ENCODE measurements at places on chromosomes 4 and X.
A peak's percentile ranks its signal among the peaks of the same experiment; 100 is the strongest.

GRCh38 chrX:135740681-135741149, 27.3 kb downstream of the CT45A1 start:
- peak; percentile 18 for DNase-seq

GRCh38 chrX:132270021-132270420, 50.8 kb upstream of the RAP2C start:
- DNase-seq = no peak

DNA sequence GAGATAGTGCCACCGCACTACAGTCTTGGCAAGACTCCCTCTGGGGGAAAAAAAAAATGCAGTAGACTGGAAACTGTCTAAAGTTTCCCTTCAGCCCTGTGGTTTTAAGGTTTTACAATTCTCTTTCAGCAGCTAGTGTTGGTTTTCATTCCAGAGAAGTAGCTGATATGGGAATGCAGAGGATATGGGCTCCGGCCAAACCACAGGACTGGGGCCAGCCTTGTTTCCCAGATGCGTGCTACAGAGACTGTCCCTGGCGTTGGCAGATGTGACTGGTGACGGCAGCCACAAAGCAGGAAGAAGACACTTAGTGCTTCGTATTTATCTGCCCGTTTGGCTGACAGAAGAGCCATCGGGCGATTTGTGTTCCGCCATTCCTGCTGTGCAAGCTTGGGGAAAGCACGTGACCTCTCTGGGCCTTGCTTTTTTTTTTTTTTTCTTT, 43.2 kb downstream of the ZBTB49 start:
- DNase-seq = no peak

- DNase-seq = no peak
Observed at GRCh38 chrX:108640817-108641216, 95.5 kb downstream of the IRS4 start.

GRCh38 chrX:7158468-7158990, 10.6 kb upstream of the PUDP start:
- no peak for DNase-seq

DNA sequence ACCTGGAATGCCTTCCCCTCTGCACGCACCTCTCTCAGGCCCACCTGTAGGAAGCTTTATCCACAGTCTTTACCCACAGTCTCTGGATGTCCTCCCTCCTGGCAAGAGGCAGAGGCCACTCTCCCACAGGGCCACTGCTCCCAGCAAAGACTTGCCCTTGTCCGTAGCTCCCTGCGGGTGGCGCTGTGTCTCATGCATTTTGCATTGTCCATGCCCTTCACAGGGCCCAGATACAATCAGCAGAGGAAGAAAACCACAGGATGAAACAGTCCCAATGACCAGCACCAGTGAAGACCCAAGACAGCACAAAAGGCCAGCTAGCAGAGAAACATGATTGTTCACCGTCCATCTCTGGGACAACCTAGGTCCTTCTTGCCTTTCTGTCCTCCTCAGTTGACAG, 2.1 kb upstream of the NSG1 start:
- DNase-seq = no peak

GRCh38 chr4:102345795-102346100, 466 bp upstream of the SLC39A8 start:
- no peak for DNase-seq

DNA sequence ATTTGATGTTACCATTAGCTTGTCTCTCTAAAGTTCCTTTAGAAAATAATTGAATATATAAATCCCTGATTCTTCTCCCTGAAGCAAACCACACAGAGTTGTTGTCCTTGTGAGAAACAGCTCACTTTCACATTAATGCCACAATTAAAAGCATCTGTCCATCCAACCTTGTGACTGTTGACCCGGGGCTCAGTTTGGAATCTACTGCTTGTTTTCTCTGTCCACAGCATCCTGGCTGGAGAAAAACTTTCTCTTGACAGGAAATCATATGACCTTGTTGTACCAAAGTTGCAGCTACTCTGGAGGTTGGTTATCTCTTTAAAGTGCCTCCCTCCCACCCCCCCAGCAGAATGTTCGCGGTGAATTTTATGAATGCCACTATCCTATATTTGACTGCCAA, 3.1 kb downstream of the PRKG2 start:
- no peak for DNase-seq

GRCh38 chr4:103018391-103019307, 856 bp downstream of the SLC9B1 start:
- no peak for DNase-seq

- no peak for DNase-seq
Observed at GRCh38 chrX:133273180-133273579, 55.0 kb upstream of the TFDP3 start.

DNA sequence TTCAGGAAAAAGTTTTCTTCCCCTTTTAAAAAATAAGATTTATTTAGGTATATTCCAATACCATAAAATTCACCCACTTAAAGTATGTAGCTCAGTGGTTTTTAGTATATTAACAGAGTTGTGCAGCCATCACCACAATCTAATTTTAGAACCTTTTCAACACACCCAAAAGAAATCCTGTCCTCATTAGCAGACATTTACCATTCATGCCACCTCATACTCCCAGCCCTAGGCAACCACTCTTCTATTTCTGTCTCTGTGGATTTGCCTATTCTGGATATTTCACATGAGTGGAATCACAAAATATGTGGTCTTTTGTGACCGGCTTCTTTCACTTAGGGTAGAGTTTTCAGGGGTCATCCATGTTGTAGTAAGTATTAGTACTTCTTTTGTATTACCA, 7.4 kb downstream of the ZNF81 start:
- DNase-seq = no peak

DNA sequence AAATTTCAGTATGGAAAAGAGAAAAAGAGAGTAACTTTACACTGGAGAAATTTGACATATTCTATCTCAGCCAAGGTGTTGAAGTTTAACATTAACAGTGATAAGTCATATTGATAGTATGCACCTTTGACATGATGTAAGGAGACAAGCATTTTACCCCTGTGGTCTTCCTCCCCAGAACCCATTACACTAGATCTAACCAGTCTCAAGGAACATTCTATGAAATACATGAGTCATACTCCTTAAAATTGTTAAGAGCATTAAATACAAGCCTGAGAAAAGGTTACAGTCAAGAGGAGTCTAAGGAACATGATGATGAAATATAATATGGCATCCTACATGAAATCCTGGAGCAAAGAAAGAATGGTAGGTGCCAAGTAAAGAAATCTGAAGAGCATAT, 1151.3 kb upstream of the IGFBP7 start:
- DNase-seq = no peak

DNA sequence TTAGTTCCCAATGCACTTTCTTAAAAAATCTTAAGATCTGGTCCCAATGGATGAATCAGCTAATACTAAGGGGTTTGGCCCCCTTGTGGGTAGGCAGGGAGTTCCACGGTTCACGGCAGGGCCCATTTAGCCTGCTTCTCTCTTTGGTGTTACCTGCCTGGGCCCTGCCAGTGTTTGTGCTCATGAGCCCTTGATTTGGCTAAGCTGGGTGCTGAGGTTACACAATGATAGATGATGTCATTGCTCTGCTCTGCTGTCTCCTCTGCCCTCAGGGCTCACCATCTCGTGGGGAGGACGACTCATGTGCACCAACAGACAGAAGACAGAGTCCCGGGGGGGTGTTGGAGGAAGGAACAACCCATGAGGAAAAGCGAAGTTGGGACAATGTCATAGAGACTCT, 24.4 kb downstream of the RTL5 start:
- no peak for DNase-seq

- DNase-seq = no peak
Observed at GRCh38 chr4:16692961-16693506, 205.4 kb downstream of the LDB2 start.

DNA sequence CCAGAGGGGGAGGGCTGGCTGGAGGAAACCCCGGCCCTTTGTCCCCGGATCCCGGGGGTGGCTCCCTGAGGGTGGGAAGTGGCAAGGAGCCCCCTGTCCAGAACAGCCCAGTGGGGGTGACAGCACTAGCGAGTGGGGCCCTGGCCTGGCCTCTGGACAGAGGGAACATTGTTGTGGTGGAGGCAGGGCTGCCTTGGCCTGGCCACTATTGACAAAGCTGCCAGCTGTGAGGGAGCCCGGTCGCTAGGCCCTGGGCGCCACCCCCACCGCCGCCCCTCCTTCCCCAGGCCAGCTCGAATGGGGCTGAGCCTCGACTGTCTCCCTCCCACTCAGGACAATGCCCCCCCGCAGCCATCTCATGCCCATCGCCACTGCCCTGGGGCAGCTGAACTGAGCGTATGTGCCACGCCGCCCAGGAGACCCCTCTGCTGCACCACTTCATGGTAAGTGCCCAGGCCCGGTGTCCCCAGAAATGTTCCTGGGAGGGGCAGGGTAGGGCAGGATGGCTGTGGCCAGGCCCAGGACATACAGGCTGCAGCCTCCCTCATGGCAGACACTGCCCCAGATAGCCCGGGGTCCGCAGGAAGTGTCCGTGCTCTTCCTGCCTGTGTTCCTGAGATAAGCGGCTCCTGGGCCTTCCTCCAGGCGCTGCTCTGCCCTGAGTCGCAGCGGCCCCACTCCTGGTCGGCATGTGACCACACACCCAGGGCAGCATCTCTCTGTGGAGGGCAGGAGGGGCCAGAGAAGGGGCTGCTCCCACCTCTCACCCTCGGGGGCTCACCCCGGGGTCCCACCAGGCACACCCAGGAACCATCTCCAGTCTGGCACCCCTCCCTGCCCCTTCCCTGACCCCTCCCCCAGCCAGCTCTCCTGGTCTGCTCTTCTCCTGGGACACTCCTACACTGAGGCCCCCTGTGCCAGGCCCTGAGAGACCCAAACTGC, 1.4 kb downstream of the PLXNB3 start:
- DNase-seq = no peak

- no peak for DNase-seq
Observed at GRCh38 chr4:111812114-111812513, 333.1 kb upstream of the FAM241A start.

DNA sequence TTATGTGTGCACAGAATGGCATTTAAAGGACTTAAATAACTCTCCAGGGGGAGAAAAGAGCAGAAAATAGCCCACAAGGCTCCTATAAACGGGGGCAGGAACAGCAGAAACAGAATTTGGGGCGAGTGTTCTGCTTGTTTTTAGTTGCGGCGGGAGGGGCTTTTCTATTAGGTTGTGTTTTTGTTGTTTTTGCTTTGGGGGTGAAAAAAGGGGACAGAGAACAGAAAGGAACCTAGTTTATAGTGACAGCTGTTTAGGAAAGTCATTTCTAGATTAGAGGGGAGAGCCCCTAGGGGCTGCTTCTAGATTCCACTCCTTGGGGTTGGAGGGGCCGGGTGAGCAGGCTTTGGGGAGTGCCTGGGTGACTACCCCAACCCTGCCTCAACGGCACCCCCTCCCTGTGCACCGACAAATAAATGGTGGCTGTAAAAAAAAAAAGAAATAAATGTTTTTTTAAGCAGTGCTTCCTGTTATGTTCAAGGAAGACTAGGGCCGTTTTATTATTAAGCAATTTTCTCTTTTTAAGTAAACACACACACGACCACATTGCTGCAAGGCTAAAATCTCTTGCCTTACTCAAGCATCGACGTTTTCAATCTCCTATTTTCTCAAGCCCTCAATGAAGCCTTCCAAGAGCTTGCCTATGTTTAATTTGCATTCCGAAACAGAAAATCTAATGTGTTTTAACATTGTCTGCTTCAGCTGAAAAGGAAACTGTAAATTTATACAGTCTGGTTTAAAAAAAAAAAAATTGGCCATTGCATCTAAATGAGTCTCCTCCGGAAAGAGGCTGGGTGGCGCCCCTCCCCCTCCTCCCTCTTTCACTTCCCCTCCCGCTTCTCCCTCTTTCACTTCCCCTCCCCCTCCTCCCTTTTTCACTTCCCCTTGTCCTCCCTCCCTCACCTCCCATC, 123.3 kb upstream of the TBL1X start:
- peak; percentile 58 for DNase-seq

DNA sequence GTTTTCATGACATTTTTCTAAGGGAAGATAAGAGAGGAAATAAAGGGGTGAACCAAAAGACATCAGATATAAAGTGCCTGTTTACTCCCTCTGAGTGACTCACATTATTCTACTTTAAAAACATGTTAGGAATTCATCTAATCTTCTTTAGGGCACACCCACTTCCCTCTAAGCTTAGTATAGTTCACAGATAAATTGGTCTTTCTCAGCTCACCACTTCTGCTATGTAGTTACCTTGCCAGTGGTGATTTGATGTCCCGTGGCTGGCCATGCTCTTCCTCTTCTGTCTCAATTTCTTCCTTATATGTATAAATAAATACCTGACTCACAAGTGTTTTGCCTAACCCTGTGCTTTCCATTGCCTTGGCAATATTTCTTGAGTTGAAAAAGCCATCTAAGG, 96.8 kb downstream of the PDLIM5 start:
- DNase-seq = no peak

- no peak for DNase-seq
Observed at GRCh38 chrX:2150722-2151121, 350.1 kb downstream of the DHRSX start.

GRCh38 chr4:8838961-8839431, 32.6 kb downstream of the HMX1 start:
- DNase-seq = no peak

- no peak for DNase-seq
Observed at GRCh38 chr4:140238351-140239056, 84.5 kb upstream of the MAML3 start.

DNA sequence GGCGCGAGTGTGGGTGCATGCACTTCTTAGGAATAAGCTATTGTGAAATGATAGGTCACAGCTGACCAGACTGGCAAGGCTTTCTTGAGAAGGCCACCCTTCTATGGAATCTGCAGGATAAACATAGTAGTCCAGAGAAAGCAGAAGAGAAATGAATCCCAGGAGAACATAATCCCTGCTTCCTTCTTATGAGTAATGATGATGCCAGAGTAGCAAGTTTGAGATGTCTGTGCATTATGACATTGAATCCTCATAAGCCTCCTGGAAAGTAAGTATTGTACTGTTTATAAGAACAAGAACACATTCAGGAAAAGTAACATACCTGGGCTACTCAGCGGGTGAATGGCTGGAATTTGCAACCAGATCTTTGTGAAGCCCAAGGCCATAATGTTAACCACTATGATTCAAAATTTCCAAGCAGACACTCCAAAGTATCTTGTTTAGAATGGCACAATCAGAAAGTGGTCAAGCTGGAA, 272.1 kb upstream of the HS3ST1 start:
- DNase-seq = no peak

DNA sequence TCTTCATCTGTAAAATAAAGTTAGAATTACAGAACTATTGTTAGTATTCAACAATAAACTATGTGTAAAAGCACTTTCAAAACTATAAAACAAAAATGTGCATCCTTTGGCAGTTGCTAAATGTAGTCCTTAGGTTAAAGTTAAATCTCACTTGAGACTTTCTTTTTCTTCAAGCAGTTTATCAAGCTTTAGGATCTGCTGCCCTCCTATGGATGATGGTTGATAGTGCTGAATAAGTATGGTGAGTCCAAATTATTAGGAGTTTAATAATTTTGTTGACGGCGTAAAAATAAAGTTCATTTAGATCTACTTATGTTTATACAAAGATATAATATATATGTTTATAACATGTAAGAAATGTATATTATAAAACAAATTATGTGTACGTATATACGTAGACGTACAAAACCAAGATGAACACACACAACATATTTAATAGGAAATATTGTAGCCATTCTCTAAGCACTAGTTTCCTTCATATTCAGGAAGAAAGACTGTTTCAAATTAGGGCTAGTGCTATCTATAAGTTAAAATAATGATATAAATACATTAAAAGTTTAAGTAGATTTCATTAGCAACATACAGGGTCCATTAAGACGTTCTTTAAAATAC, 22.3 kb downstream of the UGT2A2 start:
- DNase-seq = no peak

All from naive thymus-derived CD8-positive, alpha-beta T cell (primary cell).